Skeletal muscle cell (primary cell): ENCODE measurements at places on chromosomes 2 and 18.
A peak's percentile ranks its signal among the peaks of the same experiment; 100 is the strongest.

GRCh38 chr2:169977530-169977929 is 150.3 kb downstream of the UBR3 start:
- DNase-seq, result no peak

- DNase-seq, result no peak
Measured at GRCh38 chr2:40507432-40507831, 55.5 kb upstream of the SLC8A1 start.

DNA sequence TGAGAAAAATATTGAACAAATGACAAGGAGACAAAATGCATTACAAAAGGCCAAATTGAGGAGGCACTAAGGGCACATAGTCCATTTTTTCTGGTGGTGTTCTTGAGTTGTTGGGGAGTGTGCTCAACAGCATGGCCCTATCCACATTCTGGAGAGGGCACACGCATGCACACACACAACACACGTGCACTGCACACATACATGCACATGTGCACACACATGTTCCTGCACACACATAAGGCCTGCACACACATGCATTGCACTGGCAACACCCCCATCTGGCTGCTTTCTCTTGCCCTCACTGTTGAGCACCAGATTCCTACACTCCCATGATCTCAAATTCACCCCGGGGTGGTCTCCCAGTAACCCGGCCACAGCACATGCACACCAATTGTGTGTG is 659.2 kb upstream of the RAB6C start:
- no peak for DNase-seq

DNA sequence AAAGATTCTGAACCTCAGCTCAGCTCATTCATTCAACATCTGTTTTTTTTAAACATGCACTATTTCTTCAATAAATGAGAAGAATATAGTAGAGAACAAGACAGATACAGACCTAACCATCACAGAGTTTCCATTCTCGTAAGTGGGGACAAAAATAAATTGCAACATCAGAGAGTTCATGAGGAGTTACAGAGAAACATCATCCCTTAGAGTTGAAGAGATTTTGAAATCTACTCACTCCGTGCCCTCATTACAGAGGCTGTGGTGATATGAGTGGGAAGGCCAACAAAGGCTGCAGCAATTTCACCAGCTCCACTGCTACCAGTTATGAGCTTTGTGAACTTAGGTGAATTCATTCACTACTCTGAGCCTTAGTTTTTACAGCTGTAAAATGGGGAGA is 399.3 kb downstream of the BCL11A start:
- no peak for DNase-seq

DNA sequence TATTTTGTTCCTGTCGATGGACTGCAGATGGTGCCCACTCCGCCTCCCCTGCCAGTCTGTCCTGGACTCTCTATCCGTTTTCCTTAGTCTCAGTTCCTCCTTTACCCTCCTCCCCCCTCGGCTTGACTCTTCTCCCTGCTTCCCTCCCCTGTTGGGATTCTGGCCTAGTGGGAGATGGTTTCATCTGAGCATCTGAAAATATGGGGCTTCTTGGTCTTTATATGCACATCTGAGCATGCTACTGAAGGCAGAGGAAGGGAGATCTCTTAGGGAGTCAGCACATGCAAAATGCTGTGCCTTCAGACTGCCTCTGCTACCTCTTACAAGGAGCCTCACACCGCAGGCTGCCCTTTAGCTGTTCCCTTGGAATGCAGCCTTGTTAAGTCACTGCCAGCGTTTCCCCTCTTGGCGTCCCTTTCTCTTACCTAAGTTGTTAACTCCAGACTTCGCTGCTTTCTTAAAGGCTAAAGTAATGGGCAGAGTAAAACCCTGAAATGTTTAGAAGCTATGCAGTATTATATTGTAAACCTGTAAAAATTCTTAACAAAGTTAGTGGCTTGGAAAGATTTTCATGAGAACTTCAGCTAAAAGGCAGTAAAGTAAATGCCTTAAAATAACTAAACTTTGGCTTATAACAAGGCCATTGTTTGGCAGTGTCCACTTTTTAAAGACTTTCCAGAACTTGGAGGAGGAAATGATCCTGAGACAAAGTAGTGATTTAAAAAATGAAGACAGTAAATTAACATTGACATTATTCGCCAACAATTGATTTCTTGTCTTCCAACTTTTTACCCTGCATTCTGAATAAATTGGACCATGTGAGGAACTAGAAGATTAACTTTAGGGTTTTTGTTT is 49.8 kb downstream of the LDLRAD4 start:
- DNase-seq, result peak; percentile 21

DNA sequence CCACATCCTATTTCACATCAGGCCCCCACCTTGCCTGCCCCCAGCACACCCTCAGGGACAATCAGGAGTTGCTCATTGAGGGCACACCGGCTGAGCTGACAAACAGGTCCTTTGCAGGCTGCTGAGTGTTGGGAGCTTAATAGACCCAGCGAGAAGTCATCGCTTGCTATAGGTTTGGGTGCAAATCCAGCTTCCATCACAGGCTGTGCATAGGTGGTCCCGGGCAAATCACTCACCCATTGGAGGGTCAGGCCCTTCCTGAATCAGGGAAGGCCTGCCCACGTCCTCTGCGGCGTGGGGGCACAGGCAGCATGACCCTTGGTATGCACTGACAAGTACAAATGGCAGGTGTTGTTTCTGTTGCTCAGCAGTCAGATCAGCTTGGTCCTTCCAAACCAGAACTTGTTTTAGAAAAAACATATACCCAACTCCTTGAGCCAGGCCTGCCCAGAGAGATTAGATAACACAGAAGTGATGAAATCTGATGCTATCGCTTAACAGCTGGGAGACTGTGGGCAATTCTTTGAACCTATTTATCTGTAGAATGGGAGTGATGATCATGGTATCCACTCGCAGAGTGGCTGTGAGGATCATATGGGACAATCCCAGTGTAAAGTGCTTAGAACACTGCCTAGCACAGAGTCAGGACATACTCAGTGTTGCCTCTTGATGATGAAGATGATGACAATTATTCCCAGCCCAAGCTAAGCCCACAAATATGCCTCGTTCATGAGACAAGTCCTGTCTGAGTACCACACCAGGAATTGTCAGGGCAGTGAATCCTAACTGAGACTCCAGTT is 34.9 kb downstream of the SMAD7 start:
- DNase-seq, result no peak

- DNase-seq, result no peak
Measured at GRCh38 chr2:237672731-237673129, 45.3 kb downstream of the LRRFIP1 start.

GRCh38 chr2:104849618-104850141 is 4.2 kb upstream of the POU3F3 start:
- DNase-seq, result no peak

- DNase-seq, result no peak
Measured at GRCh38 chr2:54958717-54959371, 91.4 kb downstream of the RTN4 start.

- DNase-seq, result no peak
Measured at GRCh38 chr2:203648273-203648672, 58.2 kb upstream of the CD28 start.

- DNase-seq, result no peak
Measured at GRCh38 chr18:24725644-24726415, 265.4 kb downstream of the HRH4 start.

- DNase-seq, result no peak
Measured at GRCh38 chr2:86533589-86533988, 29.7 kb downstream of the CHMP3 start.

DNA sequence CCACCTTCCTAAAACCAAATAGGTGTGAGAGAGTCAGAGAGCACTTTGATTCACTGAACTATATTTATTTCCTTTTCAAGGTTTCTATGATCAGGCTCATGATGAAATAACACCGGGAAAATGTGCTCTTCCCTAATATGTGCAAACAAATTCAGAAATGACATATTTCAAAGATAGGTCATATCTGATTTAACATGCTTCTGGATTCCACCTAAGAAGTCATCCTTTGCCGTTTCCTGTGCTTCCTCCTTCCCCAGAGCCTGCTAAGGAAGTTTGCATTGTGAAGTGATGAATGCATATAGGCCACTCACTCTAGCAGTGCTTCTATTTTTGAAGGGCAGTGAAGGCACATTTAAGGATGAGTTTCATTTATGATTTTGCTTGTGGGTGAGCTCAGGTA is 327.6 kb downstream of the TDRD15 start:
- DNase-seq, result no peak

GRCh38 chr2:74278176-74278575 is 65.0 kb downstream of the SLC4A5 start:
- no peak for DNase-seq

DNA sequence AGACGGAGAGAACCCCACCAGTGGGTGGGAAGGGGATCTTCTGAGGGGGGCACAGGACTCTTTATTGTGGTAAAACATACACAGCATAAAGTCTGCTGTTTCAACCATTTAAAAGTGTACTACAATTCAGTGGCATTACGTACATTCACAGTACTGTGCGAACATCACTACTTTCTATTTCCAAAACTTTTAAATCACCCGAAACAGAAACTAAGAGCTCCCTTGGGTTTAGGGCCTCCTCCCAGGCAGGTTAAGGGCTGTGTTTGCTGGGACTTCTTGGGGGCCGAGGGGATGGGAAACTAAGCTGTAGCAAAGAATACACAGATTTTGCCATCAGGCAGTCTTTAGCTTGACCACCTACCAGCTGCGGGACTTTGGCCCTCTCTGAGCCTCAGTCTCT is 242.0 kb downstream of the HAUS1 start:
- DNase-seq, result no peak

- no peak for DNase-seq
Measured at GRCh38 chr2:69190743-69191404, 177.9 kb downstream of the ANTXR1 start.

GRCh38 chr2:202018950-202019349 is 14.7 kb upstream of the FZD7 start:
- DNase-seq, result no peak

DNA sequence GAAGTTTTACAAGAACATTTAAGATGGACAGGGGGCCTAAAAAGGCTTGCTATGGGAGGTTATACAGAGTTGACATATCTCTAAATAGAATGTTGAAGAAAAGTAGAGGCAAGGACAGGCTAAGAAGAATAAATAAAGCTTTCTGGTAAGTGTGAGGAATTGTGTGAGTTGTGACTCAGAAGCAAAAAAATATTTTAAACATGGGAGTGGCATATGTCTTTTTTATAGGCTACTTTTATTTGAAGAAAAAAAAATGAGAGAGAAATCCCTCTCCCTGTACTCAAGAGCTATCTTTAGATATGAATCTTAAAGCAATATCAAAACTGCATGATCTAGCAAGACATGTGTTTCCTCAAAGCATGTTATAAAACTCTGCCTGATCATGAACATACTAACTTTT is 41.1 kb downstream of the RAB3GAP1 start:
- DNase-seq, result no peak

- no peak for DNase-seq
Measured at GRCh38 chr2:72261076-72261475, 113.4 kb upstream of the CYP26B1 start.

DNA sequence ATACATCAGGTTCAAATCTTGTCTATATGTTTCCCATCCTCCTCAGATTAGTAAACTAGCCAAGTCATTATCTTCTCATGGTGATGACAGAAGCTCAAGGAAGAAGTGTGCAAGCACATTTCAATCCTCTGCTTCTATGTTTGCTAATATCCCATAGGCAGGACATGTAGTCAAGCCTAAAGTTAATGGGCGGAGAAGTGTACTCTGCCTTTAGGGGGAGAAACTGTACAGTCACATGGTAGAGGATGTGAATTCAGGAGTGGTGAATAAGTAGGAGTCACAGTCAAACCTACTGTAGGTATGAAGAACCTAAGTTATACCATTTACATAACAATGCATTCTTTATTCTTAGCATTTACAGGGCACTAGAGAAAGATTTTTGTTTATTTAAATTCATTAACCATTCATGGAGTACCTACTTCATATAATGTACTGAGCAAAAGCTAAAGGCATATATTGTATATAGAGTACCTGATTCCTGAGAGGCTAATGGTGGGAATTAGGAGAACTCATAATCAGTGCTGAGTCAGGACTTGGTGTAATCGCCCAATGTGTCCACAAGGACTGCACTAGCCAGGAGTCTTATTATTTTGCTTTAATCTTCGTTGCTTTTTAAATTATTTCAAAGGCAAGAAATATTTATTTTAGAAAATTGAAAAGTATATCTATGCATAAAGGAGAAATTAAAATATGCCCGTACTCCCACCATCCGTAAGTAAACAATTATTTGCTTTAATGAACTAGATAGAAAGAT is 394.3 kb upstream of the ETAA1 start:
- DNase-seq, result no peak

GRCh38 chr2:30444273-30444672 is 2.8 kb upstream of the LCLAT1 start:
- no peak for DNase-seq

DNA sequence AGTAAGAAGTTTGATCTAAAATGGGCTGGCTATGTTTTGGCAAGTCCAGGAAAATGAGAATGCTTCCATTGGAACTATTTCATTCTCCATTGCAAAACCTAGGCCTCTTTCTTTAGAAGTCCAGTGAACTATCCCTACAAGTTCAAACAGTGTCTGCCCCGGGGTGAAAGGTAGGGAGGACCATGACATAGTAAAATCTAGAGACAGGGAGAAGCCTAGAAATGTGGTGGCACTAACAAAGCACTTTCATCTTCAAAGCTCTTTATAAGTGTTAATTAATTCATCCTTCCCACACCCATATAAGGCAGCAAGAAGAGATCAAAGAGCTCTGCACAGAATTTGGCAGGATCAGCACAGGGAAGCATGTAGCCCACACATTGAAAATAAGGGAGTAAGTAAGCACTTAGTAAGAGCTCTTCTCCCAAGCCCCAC is 214.5 kb downstream of the IRS1 start:
- DNase-seq, result no peak

- DNase-seq, result no peak
Measured at GRCh38 chr2:16693854-16694253, 28.2 kb upstream of the CYRIA start.

GRCh38 chr2:77155511-77155910 is 366.7 kb downstream of the LRRTM4 start:
- DNase-seq, result no peak

DNA sequence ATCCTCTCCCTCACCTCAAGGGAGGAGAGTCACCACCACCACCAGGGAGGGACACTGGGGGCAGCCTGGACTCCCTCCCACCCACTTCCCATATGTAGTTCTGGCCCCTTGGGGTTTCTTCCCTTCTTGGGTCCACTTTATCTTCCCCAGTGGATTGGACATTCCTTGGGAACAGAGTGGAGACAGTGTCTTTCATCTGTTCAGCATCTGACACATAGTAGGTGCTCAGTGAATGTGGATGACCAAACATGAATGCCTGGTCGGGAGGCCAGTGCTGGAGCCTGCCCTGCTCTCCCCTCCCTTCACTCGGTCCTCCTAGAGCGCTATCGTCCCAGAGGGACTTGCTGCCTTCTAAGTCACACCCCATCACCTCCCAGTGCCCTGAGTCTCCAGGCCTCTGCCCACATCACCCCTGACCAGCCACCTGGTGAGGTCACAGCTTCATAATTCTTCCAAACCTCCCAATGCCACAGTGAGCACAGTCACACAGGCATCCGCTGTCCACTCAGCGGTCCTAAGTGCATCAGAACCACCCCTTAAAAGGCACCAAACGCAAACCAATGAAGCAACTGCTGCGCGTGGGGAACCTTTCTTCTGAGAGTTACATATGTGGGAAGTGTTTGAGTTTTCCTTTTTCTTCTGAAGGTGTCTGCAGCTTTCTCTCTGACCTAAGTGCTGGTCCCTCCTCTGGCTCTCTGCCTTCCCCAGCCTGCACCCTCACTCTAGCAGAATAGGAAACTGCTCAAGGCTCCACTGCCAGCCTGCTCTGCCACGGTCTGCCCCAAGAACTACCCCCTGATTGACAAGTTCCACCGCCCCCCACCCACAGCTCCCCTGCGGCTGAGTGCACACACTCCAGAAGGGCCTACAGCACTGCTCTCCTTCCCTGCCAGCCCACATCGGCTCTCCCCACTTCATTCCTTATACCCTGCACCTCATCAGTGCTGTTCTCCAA is 7.2 kb upstream of the SFXN5 start:
- no peak for DNase-seq
